Stimulated activated CD4-positive, alpha-beta T cell treated with anti-CD3 and anti-CD28 coated beads, Interleukin-12 subunit alpha, Interleukin-12 subunit beta, amount 100 ng/mL, for 48 hours (primary cell): ENCODE measurements at places on chromosomes 1 and 21.

GRCh38 chr1:168514455-168514854 is 29.3 kb downstream of the XCL2 start:
- no peak for DNase-seq

- DNase-seq: no peak
Measured at GRCh38 chr1:219472596-219472995, 140.3 kb downstream of the ZC3H11B start.

GRCh38 chr1:78716186-78716585 is 66.6 kb downstream of the IFI44 start:
- no peak for DNase-seq

- DNase-seq: no peak
Measured at GRCh38 chr1:179925922-179926849, 28.4 kb upstream of the CEP350 start.

DNA sequence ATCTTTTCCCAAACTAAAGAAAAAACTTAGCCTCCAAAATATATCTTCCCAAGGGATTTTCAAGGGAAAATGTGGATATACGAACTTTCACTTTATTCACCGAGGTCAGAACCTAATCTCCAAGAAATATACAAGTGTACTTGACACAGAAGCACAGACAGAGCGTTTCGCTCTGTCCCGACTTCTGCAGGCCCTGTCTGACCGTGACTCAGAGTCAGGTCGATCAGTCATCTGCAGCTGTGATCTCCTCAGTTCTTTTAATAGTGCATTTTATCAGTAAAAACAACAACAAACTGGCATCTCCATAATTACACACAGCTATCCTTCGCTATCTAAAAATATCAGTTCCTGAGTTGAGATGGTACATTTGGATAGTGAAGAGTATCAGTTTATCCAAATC is 226.6 kb downstream of the TM2D1 start:
- no peak for DNase-seq

GRCh38 chr1:12285496-12286143 is 55.8 kb downstream of the VPS13D start:
- DNase-seq: no peak

- no peak for DNase-seq
Measured at GRCh38 chr21:26110715-26111114, 59.9 kb downstream of the APP start.

GRCh38 chr1:98316286-98316905 is 345.1 kb upstream of the SNX7 start:
- no peak for DNase-seq

GRCh38 chr1:156847591-156848460 is 11.1 kb downstream of the INSRR start:
- DNase-seq: no peak

DNA sequence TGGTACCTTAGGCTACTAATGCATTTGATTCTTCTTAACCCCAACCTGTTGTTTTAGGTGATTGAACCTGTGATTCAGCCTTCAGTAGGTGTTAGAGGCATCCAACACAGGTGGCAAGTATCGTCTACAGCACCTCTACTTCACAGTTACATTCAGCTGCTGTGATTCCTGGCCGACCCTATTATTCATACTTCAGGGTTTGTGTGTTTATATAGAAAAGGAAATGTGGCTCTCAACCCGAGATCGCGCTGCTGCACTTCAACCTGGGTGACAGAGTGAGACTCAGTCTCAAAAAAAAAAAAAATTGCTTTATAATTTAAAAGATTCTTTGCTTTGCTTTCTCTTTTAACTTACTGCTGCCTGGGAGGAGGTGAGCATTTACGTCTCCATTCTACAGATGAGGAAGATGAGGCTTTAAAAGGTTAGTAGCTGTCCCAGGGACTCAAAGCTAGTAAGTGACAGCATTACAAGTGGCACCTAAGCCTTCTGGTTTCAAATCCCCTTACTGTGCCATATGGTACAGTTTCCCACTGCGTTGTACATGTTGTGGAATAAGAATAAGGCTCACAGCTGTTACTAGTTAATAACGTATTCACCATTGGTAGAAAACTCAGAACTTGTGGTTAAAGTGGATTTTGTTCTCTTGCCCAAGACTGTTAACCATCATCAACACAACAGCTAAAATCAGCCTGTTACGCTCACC is 9.9 kb upstream of the GPR25 start:
- no peak for DNase-seq

- no peak for DNase-seq
Measured at GRCh38 chr1:28127617-28128257, 39.3 kb upstream of the EYA3 start.

DNA sequence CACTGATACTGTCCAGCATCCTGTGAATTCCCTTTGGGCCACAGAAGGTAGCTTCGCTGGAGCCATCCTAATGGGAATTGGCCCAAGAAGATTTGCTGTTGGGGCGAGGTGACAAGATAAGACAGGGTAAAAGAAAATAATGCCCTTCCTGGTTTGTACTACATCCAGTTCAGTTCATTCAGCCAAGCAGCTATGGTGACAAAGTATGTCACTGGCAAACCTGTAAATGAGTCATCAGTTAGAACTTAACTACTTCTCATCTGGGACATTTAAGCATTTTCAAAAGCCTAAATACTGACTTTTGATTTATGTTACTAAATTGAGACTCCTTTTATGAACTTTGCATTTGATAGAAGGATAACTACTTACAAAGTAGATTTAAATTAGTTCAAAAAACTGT is 54.2 kb downstream of the WDR64 start:
- no peak for DNase-seq

- no peak for DNase-seq
Measured at GRCh38 chr1:28395181-28395580, 25.6 kb downstream of the PHACTR4 start.

GRCh38 chr1:27475720-27476119 is 14.2 kb downstream of the WASF2 start:
- DNase-seq: no peak

DNA sequence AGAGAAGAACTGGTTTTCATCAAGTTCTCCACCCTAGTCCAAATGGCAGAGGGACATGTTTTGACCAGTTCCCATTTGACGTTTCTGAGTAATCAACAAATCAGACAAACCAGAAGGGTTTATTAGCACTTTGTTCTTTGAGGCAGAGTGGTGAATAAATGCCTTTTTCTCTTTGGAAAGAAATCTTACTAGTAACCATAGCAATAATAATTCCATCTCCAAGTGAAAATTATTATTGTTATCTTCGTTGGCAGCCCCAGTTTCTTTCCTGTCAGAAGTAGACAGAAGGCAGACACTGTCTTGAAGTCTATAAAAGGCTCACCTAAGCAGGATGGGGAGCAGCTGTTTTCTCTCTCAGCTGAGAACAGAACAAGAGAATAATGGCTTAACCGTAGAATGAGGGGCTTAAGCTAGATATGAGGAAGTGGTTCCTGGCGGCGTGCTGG is 391.6 kb downstream of the PBX1 start:
- no peak for DNase-seq

DNA sequence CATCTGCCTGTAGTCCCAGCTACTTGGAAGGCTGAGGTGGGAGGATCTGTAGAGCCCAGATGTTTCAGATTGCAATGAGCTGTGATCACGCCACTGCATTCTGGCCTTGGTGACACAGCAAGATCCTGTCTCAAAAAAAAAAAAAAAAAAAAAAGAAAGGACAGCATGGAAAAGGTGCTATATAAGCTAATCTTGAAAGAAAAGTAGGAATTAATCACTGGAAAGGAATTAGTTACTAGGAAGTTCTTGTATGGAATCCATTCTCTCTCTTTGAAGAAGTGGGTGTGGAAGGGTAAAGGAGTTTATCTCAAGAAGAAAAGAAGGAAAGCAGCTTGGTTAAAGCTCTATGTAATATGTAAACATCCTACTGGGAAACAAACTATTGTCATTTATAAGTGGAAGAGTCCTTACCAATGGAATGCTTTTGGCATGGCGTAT is 339.2 kb downstream of the DPYD start:
- DNase-seq: no peak

GRCh38 chr1:187641015-187641414 is 812.3 kb downstream of the PLA2G4A start:
- DNase-seq: no peak

DNA sequence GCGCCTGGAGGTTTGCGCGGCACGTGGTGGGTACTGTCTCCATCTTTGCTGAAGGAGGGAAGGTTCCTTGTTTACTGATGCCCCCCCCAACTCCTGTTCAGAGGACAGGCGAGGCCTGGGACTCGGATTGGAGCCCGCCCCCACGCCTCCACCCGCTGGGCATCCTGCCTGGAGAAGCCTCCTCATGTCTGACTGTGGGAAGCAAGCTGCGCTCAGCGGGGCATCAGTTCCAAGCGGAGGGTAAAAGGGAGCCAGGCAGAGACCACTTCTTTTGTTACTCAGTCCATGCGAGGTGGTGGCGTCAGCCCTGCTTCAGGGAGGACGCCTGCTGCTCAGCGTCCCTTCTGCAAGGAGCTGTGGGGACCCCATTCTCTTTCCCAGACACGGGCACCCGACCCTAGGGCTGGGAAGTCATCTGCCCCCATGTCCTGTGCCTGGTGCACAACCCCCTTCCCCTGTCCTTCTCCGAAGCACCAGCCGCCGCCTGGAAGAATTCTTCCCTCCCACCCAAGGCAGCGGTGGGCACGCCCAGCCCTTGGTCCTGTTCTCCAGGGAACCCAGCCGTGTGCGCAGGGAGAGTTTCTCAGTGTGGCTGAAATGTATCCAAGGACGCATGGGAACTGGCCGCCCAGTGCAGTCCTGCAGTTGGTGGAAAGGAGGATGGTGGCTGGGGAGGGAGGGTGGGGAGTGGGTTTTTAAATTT is 414.0 kb downstream of the CAMTA1 start:
- no peak for DNase-seq

DNA sequence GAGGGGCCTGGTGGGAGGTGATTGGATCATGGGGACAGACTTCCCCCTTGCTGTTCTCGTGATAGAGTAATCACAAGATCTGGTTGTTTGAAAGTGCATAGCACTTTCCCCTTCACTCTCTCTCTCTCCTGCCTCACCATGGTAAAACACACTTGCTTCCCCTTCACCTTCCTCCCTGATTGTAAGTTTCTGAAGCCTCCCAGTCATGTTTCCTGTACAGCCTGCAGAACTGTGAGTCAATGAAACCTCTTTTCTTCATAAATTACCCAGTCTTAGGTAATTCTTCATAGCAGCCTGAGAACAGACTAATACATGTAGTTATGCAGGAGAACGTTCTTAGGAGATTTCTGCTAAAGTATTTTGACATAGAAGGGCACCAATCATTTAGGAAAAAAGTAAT is 59.9 kb upstream of the FBXO28 start:
- DNase-seq: no peak

DNA sequence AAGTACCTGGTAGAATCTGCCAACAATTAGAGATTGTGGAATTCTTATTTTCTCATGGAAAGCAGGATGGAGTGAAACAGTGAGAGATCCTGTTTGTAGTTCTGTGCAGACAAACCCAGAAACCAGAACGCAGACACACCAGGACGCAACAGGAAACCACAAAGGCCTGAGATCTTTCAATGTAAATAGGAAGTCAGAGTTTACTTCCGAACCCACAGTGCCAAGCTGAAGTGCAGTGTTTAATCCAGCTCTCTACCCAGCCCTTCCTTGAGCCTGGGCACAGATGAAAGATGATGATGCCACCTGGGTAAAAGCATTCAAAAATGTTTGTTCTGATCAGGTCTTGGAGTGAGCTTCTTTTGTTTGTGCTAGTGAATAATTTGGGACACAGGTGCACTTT is 244.2 kb upstream of the HOOK1 start:
- DNase-seq: no peak

- DNase-seq: no peak
Measured at GRCh38 chr1:20873311-20873710, 86.2 kb upstream of the HP1BP3 start.

DNA sequence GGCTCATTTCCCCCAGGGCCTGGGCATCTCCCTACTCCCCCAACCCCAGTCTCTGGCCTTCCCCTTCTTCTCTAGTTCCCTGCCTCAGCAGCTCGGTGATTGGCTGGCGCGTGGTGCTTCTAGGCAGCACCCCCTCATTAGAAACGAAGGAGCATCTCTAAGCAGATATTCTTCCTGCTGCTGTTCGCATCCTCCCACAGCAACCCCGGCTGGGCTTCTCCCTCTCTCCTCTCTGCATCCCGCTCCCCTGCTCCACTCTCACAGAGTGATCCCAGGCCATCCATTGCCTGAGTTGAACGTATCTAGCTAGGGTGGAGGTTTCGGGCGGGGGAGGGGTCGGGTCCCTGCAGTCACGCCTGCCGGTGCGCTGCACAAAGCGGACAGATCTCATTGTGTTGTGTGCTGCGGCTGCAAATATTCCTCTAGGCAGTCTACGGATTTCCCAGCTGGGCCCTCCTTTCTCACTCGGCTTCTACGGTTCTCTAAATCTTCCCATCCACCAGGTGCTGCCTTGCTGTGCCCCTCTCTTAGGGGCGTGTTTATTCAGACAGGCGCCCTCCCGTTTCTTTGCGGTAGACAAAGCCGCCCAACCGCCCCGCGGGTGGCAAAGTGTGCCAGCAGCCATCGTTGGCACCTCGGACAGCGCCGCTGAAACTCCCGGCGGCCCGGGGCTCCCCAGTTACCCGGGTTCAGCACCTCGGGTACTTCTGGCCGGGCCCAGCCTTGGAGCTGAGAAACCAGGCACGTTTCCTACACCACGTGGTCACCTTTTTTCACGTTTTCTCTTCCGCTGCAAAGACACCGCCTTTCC is 2.2 kb downstream of the CACNA1E start:
- no peak for DNase-seq

DNA sequence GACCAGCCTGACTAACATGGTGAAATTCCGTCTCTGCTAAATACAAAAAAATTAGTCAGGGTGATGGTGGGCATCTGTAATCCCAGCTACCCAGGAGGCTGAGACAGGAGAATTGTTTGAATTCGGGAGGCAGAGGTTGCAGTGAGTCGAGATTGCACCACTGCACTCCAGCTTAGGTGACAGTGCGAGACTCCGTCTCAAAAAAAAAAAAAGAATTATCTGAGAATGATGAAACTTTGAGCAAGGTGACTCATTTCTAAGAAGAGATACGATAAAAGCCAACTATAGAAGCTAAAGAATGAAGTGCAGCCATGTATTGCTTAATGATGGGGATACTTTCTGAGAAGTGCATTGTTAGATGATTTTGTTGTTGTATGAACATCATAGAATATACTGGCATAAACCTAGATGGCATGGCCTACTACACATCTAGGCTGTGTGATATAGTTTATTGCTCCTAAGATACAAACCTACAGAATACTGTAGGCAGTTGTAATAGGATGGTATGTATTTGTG is 64.7 kb downstream of the SNRPE start:
- DNase-seq: no peak

GRCh38 chr1:41672173-41672572 is 187.7 kb upstream of the EDN2 start:
- DNase-seq: no peak

DNA sequence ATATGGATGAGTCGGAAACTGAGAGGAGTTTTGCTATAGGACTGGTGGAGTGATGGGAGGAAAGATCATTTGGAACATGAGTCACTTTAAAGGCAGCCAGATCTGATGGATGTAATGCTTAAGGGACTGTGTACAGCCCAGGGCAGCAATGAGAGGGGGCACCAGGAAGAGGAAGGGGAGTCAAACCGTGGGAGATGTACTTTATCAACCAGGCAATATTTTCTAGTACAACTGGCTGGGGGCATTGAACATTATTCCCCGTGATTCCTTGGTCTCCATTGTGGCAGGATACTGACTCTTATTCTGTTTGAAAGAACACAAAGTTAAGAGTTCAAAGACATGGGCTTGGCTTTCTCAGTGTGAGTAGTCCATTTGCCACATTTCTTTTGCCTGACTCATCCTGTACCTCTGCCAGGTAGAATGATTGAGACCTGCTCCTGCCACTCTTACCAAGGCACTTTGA is 268.2 kb upstream of the NR5A2 start:
- DNase-seq: no peak
